NCI-H187 (cell line): ENCODE measurements at places on chromosomes 2 and 18.

- no peak for DNase-seq
Measured at GRCh38 chr2:64995041-64995440, 5.8 kb downstream of the SLC1A4 start.

- DNase-seq: no peak
Measured at GRCh38 chr18:31042406-31043181, at the start of gene DSC3. Gene DSC3, minus strand, starts transcription at chr18:31042742. Its CDS starts 82 bp downstream, at chr18:31042660.

DNA sequence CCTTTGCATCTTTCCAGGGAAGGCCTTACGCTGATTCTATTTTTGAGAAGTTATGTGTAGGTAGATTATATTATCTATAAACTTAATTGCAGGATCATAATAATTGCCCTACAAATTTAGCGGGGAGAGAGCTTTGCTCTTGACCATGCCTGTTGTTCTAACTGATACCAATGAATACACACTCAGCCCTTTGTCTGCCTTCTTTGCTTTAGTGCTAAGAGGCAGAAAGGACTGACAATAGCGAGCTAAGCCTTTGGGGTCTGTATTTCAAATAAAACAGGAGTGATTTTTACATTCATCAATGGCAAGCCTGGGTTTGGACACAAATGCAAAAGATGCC is 115.3 kb upstream of the STON1 start:
- DNase-seq: no peak

DNA sequence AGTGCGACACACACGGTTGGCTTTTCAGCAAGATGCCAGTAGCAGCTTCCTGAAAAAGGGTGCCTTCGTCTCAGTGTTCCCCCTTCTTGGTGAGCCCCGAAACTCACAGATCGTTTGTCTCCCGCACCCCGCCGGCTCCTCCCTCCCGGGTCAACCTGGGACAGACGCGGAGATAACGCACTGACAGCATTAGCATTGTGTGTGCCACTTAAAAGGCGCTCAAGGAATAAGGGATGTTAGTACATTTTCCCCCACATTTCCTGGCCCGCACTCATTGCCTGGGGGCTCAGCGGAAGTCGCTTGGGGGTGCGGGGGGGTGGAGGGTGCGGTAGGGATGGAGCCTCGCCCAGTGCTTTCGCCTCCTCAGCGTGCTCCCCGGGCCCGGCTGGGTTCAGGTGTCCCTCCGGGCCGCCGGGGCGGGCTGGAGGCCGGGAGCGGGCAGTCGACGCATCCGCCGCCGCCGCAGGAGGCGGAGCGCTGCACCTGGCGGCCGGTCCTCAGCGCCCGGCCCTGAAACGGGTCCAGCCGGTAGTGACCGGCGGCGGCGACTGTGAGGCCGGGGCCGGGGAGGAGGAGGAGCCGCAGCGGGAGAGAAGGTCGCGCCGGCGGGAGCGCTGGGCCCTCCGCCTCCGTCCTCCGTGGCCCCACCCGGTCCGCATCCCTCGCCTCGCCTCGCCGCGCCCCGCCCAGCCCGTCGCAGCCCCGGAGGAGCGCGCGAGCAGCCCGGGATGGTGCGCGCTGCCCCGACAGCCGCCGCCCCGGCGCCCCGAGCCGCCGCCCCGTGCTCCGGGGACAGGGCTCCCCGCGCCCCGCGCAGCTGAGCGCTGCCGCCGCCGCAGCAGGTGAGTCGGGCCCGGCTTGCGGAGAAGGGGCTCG is at the start of gene MFSD6:
Gene MFSD6 (plus strand): TSS at position 694 of the 876 bp plus-strand sequence. CDS start 27,675 bp downstream, outside the sequence.
- peak; percentile 15 for DNase-seq

- DNase-seq: no peak
Measured at GRCh38 chr2:27808984-27809383, 37.5 kb downstream of the MRPL33 start.

DNA sequence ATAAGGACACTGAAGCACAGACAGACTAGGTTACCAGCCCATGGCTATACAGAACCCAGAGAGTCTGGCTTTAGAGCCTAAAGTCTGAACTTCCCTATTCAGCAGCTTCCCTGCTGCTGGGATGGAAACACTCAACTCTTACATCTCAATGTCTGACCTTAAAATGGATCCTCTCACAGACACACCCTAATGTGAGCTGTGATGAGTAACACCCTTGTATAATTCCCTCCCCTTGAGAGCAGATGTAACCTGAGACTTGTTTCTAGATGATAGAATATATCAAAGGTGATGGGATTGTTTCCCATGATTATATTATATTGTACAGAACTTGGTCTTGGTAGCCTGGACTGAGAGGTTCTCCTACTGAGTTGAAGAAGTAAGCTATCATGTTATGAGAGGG is 577.1 kb upstream of the KLHL29 start:
- no peak for DNase-seq

GRCh38 chr18:7023063-7023580 is 94.5 kb downstream of the LAMA1 start:
- no peak for DNase-seq

GRCh38 chr2:164620873-164621763 is at the start of gene GRB14:
Gene GRB14, minus strand, starts transcription at chr2:164621482. Its CDS starts 173 bp downstream, at chr2:164621309.
- no peak for DNase-seq

GRCh38 chr2:229489016-229489415 is 217.9 kb upstream of the PID1 start:
- no peak for DNase-seq

DNA sequence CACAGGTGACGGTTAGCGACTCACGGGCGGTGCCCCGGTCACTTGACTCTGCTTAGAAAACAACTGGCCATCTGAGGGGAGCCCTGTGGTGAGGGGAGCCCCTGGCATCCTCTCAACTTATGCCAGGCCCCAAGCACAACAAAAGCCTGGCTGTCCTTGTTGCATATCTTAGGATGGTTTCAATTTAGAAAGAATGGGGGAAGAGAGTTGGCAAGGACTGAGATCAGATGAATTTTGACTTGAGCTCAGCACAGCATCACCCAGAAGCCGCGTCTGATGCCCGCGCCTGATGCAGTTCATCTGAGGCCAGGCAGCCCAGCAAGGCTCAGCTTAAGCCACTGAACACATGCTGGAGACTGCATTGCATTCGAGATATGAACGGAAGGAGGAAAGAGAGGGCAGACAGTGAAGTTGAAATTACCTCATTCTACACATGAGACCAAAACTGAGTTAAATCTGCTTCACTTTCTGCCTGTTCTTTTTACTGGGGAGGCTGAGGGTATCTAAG is 36.8 kb downstream of the MYT1L start:
- DNase-seq: no peak

DNA sequence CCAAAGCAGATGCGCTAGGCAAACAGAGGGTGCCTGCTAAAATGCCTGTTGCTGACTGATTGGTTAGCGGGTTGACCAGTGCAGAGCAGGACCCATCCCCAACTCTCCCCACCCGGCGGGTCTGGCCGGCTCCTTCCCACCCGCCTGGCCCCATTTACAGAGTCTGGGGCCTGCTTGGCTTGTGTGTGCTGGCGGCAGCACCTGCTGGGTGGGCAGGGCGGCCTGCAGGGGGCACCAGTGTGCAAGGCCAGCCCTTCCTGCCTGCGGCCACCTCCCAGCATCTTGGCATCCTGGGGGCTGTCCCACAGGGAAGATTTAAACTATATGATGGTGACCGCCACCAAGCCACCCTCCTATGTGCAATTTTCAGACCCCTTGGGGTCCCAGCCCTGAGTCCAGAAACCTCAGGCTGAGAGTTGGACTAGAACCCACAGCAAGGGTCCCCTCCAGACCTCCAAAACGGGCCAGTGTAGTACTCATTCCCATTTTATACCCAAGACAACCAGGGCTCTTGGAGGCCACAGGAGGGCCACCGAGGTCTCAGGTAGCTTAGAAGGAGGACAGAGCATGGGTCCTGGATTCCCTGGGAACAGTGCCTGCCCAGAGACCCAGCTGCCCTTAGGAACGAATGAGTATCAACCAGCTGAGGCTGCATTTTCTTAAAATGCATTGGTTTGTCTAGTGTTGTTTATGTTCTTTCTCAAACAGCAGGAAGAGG is 173.6 kb downstream of the SMAD7 start:
- DNase-seq: no peak

DNA sequence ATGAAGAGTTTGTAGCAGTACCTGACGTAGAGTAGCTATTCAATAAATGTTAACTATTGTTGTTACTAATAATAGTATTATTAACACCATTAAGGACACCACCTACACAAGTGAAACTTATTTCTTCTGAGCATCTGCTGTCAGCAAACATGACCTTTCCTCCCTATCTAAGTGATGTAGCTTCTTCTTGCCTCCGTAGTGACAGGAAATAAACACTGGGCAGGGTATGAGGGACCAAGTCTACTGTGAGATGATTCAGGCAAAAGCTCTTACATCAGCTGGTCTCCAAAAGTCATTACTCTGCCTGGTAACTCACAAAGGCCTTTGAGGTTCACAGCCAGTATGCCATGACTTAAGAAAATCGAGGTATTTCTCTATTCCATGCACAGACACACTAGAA is 750.5 kb downstream of the CPS1 start:
- no peak for DNase-seq

- DNase-seq: peak; percentile 0
Measured at GRCh38 chr18:3151399-3152264, 68.1 kb downstream of the MYOM1 start.

- no peak for DNase-seq
Measured at GRCh38 chr2:11492720-11493119, 26.8 kb upstream of the E2F6 start.

- DNase-seq: no peak
Measured at GRCh38 chr18:45277908-45278307, 337.4 kb upstream of the SLC14A2 start.

- DNase-seq: no peak
Measured at GRCh38 chr2:233418052-233418760, 63.9 kb downstream of the DGKD start.

- no peak for DNase-seq
Measured at GRCh38 chr2:190562121-190562520, 27.6 kb upstream of the NEMP2 start.

DNA sequence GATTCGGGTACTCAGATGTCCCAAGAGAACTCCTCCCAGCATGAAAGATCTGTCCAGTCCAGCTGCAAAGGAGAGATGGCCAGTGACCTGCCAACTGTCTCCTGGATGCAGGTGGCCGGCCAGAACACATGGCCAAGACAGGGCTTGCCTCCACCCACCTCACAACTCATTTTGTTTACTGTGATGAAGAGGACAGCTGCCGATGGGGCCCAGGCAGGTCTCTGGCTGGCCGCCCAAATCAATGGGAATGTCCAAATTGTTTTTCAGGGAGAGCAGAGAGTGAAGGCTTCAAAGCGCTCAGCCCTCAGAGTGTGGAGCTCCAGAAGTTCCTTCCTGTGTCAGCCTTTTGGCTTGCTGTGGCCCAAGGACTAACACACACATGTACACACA is 41.9 kb downstream of the FOSL2 start:
- no peak for DNase-seq
